ENCODE measurements at places on chromosomes 16 and 17.
A peak's percentile ranks its signal among the peaks of the same experiment; 100 is the strongest.

GRCh38 chr16:51010817-51011216, 140.3 kb downstream of the SALL1 start:
- DNase-seq = no peak

DNA sequence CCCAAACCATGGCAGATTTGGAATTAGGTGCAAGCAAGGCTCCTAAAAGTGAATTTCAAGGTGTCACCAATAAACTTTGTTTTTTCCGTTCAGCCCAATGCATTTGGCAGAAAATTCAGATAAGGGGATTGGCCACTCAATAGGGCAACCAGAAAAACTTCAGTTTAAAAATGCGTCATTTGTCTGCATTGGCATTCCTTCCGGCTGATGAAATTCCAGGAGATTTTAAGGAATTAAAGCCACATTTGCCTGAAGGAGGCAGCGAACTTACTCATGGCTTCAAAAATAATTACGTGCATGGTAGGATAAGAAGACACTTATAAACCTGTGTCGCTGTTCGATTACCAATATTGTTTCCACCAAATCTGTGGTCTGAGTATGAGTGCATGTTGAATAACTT, 151.9 kb downstream of the SALL1 start:
- no peak for DNase-seq

GRCh38 chr17:80722661-80723060, 178.0 kb downstream of the RPTOR start:
- no peak for DNase-seq

DNA sequence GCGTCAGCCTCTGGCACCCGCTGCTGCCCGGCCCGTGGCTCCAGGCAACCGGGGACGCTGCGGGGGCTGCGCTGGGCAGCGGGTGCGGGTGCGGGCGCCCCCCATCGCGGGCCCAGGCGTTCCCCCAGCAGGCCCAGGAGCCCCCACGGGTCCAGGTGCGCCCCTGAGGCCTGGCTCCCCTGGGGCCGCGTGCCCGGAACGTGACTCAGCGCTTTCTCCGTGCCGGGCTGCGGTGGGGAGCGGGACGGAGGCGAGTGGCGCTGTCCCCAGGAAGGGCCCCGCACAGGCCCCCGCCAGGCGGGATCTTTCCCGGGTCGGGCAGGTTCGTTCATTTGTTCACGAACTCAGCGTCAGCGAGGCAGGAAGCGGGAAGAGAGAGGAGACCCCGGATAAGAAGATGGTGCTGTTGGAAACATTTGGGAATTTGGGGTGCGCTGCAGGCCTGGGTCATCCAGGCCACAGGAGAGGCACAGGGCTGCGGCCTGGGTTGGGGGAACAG, 18.4 kb upstream of the EXOC7 start:
- no peak for DNase-seq

GRCh38 chr17:17696882-17697633, 15.8 kb downstream of the RAI1 start:
- no peak for DNase-seq

DNA sequence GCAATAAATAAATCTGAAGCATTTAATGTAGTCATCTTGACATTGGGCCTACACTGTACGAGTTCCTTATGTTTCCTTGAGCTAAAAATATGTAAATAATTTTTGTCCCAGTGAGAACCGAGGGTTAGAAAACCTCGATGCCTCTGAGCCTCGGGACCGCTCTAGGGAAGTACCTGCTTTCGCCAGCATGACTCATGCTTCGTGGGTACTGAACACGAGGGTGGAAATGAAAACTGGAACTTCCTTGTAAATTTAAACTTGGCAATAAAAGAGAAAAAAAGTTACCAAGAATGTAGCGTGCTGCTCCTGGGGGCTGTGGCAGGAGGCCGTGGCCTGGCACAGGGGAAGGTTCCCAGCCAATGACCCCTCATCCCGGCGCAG, 74.1 kb downstream of the SOCS1 start:
- DNase-seq = peak; percentile 43

DNA sequence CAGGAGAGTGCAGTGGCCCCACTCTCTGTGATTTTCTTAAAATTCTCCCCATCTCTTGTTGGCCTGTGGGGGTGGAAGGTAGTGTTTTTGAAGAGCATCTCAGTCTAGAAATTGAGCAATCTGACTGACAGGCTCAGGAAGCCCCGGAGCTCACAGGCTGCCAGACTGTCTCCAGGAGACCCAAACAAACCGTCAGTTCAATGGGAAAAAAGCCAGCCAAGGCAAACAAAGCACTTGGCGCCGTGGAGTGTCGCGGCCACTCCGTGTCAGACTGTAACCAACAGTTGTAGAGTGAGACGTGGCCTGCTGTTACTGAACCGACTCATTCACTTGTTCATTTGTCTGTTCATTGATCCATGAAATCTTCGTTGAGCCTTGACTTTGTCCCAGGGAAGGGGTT, 33.7 kb downstream of the RGS9 start:
- no peak for DNase-seq

DNA sequence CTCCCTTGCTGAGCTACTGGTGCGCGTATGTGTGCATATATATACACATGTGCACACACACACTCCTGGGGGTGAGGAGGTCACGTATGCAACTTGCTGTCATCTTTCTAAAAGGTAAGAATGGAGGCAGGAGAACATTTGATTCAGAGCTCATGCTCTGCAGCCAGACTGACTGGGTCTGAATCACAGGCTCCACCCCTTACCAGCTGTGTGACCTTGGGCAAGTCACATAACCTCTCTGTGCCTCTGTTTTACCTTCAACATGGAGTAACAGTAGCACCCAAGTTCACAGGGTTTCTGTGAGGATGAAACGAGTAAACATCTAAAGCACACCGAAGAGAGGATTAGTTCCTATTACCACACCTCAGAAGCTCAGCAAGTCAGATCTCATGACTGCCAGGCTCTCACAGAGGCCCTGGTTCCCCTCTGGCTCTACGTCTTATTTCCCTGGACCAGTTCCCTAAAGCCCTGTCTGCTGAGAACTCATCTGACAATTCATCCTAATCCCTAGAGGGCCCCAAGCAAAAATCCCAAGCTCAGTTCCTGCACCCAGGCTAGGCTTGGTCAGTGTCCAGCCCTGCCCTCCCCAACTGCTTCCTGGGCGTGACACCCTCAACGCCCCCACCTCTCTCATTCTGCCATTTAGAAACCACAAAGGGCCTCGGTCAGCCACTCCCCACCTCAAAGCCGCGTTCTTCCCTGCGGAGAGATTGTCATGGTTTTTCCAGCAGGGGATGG, 28.7 kb downstream of the ABR start:
- no peak for DNase-seq

DNA sequence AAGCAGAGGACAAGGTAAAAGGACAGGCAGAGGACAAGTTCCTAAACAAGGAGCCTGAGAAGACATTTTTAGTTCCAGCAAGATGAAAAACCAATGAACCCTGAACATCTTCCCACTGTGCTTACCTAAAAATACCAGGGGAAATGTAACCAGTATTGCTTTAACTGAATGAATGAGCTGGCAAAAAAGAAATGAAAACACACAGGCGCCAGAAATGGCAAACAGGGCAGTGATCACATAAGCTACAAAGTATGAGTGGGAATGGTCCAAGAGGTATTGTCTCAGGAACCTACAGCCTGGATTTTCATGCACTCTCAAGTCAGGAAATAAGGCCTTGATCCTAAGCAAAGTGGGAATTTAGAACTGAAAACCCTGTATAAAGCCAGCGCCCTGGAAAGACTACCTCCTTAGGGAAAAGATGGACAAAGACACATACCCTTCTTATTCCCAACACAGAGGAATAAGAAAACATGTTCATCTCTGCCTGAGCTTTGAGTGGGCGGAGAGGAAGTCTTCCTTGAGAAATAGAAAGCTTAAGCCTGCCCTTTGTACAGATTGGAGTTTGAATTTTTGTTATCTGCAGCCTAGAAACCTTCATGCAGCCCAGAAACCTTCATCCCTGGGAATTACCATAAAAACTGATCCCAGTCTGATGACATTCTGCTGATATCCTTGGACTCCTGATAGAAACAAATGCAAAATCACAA, 2.1 kb downstream of the CMTM2 start:
- DNase-seq = no peak

- DNase-seq = no peak
These were observed 82.1 kb downstream of the ZNF423 start for GRCh38 chr16:49773534-49774475.
